ENCODE measurements at places on chromosomes 5 and 9. TPM values are rescaled to one million over a fixed set of nuclear protein-coding genes. Genes with fewer than 3 reads are reported as not detected.
A peak's percentile ranks its signal among the peaks of the same experiment; 100 is the strongest.

DNA sequence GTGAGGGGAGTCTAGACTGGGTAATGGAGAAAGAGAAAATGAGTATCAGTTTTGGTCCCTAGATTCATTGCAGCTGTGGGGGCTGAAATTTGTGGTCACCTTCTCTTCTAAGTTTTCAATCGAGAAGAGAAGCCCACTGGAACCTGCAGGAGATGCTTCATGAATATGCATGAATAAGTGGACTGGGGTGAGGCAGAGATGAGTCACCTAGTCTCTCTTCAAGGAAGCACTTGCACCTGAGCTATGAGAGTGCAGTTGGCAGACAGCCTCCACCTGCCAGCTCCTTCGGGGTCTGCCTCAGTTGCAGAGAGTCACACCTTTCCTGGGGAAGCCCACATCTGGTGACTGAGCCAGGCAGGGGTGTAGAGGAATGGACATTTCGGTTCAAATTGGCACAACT, 69.1 kb downstream of the ZNF366 start:
- DNase-seq = no peak

DNA sequence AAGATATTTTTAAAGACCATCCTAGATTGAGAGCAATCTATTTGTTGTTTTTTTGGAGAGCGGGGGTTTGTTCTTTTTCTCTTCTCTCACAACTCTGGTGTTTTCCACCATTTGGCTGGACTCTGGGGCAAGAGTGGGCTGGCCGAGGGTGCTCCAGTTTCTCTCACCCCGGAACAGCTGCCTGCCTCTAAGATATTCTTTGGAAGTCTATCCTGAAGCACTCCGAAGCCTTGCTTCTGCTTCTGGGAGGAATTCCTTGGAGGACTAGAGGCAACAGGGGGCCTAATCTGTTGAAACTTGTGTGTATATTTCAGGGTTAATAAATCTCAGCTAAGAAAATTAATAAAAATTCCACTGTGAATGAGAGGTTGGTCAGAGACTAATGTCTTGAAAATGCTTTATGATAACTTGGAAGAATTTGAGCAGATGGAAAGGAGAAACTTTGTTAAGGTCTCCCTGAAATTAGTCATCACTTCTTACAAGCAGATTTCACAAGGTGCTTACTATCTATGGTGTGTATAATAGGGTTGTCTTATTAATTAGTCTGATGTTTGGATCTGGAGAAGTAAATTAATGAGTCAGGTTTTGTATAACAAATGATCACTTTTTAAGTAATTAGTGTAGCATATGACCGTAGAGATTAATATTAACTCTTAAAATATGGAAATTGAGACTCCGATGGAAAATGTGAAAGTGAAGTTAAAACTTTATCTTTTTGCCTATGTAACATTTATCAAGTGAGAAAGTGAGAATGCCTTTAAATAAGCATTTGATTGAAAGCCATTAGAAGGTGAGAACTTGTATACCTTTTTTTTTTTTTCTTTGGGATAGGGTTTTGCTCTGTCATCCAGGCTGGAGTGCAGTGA, 4.0 kb downstream of the MAN2A1 start:
- DNase-seq = no peak

SHC3 gene
- 1.6 TPM for total RNA-seq

DNA sequence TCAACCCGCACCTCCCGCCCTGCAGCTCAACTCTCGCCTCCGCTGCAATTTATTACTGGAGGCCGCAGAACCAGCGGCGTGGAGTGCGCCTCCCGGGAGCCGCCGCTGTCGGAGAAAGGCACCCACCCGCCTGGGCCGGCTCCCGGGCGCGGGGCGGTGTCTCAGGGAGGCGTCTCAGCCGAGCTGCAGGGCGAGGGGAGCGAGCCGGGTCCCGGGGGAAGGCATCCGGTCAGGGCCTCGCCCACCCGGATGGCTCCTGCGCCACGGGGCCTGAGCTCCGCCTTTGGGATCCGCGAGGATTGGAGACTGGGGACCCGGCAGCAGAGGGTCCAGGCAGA, 32.9 kb downstream of the TSPAN17 start:
- no peak for DNase-seq

GRCh38 chr5:132055441-132055807, 5.0 kb upstream of the IL3 start:
- no peak for DNase-seq

DNA sequence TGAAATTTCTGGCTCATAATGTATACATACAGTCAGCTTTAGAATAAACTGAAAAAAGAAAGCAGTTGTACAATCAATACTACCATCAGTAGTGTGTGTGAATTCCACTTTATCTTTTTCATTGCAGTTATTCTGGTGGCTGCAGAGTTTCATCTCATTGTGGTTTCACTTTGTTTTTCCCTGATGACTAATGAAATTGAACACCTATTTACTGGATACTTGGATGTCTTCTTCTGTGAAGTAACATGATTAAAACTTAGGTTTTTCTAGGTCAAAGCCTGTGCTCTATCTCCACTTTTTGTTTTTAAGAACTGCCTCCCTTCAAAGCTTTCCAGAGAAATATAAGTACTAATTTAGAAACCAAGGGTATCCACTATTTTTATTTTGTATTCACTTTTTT, 174.3 kb downstream of the TRPM3 start:
- DNase-seq = no peak

HTR1A gene
- not detected for total RNA-seq

GRCh38 chr9:130128251-130128650, 44.0 kb upstream of the NCS1 start:
- DNase-seq = no peak

- DNase-seq = no peak
Observed at GRCh38 chr5:131400585-131400984, 136.7 kb downstream of the CDC42SE2 start.

- DNase-seq = peak; percentile 36
Observed at GRCh38 chr5:176810081-176810597, at the start of gene UNC5A. UNC5A (plus strand) TSS chr5:176810559; CDS start chr5:176810751, 192 bp downstream.

DNA sequence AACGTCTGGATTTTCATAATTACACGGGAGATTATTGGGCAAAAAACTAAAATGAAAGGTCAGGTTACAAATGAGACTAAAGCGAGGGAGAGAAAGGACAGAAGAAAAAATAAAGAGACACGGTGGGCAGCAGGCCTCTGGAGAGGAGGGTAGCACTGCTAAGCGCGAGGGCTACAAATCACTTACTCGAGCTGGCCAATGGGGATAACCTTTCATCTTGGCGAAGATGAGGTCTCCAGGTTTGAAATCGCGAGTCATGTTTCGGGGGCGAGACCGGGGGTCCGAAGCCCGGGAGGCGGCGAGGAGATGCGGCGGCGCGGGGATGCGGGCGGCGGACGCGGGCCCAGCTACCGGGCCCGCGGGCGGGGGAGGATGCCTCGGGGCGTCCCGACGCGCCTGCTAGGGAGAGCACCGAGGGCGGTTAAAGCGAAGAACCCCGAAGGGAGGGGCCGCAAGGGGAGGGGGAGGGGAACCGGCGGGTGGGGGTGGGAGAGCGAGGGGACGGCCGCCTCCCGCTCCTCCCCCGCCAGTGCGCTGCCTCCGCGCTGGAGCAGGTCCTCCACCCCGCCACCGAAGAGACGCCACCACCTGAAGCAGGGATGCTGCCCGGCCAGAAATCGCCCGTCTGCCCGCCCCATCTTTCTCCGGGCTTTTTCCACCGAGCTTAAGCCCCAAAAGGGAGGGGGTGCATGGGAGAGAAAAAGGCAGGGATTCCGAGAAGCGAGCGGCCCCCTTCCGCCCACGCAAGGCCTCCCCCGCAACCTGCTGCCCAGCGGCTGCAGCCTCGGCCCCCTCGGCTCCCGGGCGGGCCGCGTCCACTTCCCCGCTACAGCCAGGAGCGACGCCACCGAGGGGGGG, 610 bp downstream of the PSIP1 start:
- peak; percentile 35 for DNase-seq

DNA sequence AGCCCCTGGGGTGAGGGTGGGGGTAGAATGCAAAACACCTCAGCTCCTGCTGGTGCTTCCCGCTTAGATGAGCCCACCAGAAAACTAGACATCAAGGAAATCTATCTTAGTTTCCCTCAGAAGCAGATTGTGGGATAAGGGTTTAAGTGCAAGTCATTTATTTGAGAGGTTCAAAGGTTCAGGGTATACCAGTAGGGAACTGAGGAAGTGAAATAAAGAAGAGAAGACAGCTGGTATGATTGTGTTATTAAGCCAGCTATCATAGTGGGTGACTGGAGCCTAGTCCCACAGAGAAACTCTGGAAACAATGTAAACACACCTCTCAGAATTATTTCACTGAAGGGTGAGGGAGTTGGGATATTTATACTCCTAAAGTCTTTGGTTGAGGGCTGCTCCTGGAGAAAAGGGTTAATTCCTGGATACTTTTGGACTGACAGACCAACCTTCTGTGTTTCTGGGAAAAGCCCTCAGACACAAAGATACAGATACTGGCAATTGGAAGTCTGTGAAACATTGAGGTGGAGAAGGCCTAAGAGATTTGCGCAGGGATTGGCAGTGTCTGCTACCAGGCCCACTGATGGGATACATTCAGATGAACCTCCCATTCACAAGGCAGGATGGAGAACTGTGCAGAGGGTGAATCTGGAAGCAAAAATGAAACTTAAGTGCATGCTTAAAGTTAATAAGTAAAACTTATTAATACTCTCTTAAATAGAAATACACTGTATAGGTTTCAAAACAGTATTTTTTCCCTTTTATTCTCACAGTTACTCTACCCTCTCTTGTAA, 6.4 kb upstream of the DCTN4 start:
- DNase-seq = no peak

GRCh38 chr5:107796797-107797196, 126.1 kb upstream of the EFNA5 start:
- no peak for DNase-seq

EXOSC2 gene
- 13.2 TPM for total RNA-seq

DNA sequence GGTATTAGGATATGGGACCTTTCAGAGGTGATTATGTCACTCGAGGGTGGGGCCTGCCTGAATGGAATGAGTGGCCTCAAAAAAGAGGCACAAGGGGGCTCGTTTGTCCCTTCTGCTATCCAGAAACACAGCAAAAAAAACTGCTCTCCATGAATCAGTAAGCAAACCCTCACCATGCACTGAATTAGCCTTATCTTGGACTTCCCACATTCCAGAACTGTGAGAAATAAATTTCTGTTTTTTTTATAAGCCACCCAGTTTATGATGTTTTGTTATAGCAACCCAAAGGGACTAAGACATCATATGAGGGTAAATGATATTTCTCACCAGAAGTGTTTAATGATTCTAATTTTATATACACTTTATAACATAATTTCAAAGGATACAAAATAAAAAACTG, 476.6 kb upstream of the EDIL3 start:
- no peak for DNase-seq

DNA sequence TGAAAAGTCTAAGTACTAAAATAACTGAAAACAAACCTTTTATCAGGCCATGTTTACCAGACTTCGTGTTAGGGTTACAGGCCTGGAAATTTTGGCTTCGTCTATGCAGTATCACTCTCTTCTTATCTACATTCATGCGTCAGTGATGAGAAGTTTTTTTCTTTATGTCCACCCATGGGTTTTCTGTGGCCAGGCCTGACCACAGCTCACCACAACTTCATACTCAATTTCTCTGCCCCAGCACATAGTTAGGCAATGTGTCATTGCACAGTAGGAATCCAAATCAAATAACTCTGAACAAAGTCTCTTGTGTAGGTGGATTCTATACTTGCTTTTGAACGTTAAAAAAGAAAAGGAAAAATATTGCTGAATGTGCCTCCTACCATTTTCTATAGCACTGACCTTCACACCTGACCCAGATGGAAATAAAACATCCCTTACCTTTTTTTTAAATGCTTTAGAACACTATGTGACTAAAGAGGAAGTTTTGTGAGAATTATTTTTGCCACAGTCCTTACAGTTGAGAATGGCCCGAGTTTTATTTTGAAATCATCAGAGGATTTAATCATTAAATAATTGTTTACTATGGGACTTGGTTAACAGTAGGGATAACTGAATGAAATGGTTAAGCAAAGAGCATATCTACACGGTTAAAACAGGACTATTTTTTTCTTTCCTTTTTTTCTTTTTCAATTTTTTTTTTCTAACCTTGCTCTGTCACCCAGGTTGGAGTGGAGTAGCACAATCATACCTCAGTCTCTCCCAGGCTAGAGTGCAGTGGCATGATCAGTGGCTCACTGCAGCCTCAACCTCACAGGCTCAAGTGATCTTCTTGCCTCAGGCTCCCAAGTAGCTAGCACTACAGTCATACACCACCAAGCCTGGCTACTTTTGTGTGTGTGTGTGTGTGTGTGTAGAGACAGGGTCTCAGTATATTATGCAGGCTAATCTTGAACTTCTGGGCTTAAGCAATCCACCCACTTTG, 1247.0 kb upstream of the ACO1 start:
- no peak for DNase-seq

- no peak for DNase-seq
Observed at GRCh38 chr5:138011991-138012390, 20.9 kb downstream of the FAM13B start.
